ENCODE measurements at places on chromosomes 11 and 22.

DNA sequence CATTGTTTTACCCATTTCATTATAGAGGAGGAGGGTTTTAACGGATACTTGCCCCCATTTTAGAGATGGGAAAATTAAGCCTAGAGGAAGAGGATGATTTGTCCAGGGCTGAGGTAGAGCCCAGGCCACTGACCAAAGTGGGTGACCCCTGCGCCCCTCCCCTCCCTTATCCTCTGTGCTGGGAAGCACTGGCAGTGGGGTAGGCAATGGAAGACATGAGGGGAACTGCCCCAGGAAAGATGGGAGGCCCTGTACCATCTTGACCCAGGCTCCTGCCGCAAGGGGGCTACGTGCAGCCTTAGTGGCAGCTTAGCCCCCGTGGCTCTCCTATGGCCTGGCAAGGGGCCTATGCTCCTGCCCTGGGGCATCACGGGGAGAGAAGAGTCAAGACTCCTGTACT lies 76.4 kb upstream of the MYOD1 start:
- no peak for DNase-seq

- no peak for DNase-seq
Measured at GRCh38 chr11:69691463-69691862, 12.4 kb downstream of the FGF19 start.

DNA sequence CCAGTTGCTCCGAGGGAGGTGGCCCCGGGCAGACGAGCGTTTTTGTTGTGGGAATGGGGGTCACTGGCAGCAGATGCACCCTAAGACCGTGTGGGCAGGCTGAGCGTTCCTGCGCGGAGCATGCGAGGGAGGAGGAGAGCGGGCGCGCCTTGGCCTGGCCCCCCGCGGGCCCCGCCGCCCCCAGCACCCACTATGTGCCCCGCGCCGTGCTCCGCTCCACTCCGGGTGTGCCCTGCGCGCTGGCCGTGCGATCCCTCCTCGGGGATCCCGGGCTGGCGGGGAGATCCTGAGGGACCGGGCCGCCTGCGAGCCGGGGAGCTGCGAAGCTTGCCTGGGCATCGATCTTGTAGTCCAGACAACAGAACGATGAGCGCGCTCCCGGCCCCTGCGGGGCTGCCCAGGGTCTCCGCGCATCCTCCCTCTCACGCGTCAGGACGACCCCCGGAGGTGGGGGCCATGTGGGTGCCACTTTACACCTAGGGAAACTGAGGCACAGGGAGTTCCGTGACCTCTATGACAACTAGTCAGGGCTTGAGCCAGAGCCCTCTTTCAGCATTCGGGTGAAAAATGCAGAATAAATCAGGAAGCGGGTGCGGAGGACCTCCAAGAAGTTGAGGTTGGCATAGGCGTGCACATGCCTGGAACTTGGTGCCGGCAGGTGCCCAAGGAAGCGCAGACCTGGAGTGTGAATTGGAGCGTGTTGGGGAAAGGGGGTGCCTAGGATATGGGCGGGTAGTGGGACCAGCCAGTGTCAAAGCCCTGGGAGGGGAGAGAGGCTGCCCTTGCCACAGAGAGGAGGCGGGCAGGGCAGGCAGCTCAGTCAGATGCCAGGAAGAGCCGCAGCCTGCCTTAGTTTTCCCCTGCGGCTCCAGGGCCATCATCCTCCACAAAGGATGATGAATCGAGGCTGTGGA lies 1.3 kb upstream of the KMT5B start:
- DNase-seq = no peak

DNA sequence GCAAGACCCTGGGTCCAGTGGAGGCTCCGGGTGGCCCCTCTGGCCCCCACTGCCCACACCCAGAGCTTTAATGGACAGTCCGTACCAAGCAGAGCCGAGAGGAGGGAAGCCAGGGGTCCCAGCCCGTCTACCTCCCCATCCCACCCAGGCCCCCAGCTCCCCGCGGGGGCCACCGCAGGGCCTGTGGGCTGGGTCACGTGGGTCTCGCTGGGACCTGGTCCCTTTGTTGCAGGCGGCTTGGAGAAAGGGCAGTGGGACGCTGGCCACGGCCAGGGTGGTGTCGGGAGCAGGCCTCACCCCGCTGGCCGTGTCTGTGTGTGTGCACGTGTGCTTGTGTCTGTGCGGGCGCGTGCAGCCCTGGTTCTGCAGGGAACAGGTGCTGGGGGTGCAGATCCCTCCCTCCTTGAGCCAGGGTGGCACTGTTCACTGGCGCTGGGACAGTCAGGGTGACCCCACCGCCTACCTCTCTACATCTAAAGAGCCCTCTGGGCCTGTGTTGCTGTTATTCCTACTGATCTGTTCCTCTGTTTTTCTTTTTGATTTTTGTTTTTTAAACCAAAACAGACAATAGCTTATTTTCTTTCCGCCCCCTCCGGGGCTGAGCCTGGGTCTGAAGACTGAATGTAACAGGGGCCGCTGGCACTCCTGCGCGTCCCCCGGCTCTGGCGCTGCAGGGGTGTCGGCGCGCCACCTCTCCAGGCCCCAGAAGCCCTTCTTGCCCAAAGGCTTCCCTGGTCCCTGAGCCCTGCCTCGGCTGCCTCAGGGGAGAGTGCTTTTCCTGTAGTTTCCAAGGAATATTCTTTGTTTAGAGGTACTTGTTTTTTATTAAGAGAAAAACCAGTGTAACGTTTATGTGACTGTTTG lies 20.1 kb upstream of the TMEM191C start:
- no peak for DNase-seq

DNA sequence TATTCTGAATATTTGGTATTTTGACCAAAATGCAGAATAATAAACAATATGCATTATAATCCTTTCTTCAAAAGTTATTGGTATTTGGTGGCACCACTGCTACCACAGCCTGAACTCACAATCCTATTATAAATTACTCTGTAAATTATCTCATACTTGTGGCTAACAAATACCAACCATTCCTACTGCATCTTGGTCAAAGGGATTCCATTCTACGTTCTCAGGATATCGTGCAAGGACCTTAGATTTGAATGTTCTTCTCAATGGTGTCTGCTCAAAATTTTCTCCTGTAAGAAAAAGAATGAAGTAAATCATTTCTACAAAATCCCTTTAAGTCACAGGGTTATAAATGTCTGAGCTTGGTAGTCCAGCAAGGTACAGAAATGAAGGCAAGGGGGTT lies 58.7 kb downstream of the DENND5A start:
- DNase-seq = no peak

- peak; percentile 90 for DNase-seq
Measured at GRCh38 chr22:20751185-20751851, 22.6 kb upstream of the SERPIND1 start.

DNA sequence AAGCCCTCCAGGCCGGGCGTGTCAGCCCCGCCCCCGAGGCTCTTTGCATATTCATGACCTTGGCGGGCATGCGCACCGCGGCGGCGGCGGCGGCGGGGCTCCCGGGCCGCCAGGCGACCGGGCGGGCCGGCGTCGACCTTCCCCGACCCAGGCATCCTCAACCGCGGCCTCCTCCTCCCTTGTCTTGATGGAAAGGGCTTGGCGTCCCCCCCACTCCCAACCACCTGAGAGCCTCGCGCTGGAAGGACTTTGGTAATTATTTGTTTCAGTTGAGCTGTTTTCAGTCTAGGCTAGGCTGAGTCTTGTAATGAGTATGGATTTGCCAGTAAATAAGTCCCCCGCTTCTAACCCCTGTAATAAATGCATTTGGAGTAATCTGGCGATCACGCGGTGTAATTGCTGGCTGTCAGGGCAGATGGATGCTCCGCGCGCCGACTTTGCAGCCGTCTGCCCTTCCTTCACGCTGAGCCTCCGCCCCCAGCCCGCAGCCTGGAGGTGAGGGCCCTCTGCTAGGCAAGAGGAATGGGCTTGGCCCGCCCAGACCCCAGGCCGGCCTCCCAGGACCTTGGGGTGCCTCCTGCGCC lies 25.2 kb downstream of the FLRT1 start:
- peak; percentile 31 for DNase-seq

GRCh38 chr11:10623797-10624761 lies 55.6 kb upstream of the LYVE1 start:
- DNase-seq = peak; percentile 55

GRCh38 chr22:47277531-47277930 lies 515.1 kb downstream of the TBC1D22A start:
- DNase-seq = no peak

DNA sequence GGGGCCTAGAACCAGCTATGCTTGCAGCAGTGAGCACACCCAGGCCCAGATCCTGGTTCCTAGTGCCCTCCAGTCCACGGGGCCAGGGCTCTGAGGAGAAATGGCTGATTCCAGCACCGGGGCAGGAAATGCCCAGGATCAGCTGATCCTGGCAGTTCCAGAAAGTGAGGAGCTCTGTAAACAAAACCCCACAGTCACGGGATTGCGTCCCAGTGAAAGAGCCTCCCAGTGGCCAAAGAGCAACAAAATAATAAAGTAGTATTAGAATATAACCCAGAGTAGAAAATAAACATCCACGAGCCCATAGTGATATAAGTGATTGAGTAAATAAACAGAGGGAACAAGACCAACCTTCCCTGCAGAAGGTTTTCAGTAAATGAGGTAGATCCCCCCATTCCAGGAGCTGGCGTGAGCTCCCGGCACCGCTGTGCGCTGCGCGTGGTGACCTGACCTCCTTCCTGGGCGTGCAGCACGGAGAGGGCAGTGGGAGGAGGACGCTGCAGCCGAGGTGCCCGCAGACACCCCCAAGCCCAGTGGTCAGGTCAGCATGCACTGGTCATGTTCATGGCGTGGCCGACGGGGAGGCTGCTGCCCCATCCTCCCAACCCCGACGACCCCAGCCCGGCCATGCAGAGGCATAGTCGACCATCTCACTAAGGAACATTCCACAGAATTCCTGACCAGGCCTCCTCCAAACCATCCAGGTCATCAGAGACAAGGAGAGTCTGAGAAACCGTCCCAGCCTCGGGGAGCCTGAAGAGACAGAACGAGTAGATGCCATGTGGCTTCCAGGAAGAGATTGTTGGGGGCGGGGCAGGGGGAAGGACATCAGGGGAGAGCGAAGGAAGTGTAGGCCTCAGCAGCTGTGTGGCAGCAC lies 19.8 kb downstream of the PTDSS2 start:
- no peak for DNase-seq

GRCh38 chr11:129286813-129287212 lies 88.8 kb upstream of the BARX2 start:
- peak; percentile 89 for DNase-seq

- DNase-seq = no peak
Measured at GRCh38 chr11:9057007-9057406, 34.4 kb downstream of the SCUBE2 start.

GRCh38 chr11:81825346-81825745 lies 908.3 kb downstream of the FAM181B start:
- no peak for DNase-seq

DNA sequence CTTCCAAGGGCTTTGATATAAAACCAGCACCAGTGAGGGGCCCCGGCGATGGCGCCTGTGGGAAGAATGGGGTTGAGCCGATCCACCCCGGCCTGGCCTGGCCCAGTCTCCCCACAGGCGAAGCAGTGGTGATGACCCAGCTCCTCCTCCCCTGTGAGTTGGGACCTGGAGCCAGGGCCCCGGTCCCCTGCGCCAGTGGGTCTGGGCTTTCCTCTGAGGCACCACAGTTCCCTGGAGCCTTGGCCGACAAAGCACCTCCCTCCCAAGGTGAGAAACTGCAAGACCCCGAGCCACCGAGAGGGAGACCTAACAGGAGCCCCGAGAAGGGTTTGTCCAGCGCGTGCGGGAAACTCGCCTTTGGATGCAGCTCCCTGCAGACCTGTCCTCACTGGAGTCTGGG lies 942.9 kb downstream of the BRD1 start:
- DNase-seq = no peak

DNA sequence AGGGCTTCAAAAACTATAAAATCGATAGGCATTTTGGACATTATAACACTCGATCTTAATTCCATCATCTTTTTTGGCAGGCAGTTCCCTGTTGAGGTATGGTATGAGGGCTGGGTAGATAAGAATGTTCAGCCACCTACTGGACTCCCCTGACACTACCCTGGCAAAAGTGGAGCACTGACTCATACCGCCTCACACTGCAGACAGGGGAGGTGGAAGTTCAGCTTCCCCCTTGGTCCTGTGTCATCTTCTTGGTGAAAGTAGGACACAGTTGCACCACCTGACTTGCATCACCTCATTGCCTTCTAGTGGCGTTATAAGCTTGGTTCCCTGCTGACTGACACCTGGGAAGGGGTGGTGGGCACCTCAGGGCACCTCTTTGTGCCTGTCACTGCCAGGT lies 30.4 kb downstream of the PAAF1 start:
- no peak for DNase-seq

DNA sequence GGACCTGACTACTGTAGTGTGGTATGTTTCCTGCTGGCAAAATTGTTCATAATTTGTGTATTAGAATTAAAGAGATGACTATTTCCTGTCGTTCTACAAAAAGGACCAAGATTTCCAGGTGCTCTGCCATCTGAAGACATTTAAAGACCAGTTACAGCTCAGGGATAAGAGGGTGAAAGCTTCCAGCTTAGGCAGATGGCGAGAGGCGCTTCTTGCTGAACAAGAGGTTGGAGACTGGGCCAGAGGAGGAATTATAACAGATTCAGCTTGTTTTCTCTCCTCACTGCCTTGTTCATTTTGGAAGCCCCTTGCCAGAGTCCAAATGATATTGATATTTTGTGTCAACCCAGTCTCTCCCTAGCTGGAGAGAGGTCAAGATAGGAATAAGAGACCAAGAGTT lies 23.1 kb upstream of the NNMT start:
- DNase-seq = no peak

DNA sequence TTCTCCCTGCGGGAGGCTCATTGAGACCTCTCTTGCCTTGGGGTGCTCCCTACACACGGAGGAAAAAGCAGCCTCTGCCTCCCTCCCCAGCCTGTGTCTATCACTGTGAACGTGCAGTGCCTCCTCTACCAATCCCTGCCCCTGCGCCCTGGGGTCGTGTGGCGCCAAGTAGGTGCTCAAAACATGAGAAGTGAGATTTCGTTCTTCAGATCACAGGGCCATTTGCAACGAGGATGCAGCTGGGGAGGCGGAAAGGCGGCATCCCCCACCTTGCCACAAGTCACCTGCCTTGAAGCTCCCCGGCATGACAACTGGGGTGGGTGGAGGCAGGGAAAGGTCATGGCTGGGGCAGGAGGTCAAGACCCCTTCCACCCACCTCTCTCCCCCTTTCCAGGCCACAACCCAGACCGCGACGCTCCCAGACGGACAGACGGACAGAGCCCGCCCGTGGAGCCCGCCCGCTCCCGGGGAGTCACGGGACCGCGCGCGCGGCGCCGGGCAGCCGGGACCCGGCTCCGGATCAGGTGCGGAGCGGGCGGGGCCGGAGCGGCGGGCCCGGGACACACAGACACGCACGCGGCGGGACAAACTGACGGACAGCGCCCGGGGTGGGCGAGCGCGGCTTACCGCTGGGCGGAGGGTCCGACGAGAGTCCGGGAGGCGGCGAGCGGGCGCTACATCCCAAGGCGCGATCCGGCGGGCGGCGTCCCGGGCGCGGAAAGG lies 485 bp downstream of the KCNJ4 start:
- DNase-seq = no peak
